ENCODE measurements at places on chromosomes 7 and 10.
A peak's percentile ranks its signal among the peaks of the same experiment; 100 is the strongest.

GRCh38 chr10:11698691-11699549 is 43.3 kb upstream of the ECHDC3 start:
- DNase-seq: no peak

GRCh38 chr7:142854372-142855113 is at the start of gene EPHB6:
TSS of gene EPHB6 (plus strand) at chr7:142855076. CDS start at chr7:142863228, 8,152 bp downstream.
- peak; percentile 47 for DNase-seq

- DNase-seq: no peak
Measured at GRCh38 chr7:157874870-157875229, 538.0 kb downstream of the DNAJB6 start.

GRCh38 chr10:86962981-86963310 is 4.5 kb downstream of the SNCG start:
- DNase-seq: no peak

GRCh38 chr10:131790021-131790420 is 110.8 kb upstream of the PPP2R2D start:
- peak; percentile 26 for DNase-seq

DNA sequence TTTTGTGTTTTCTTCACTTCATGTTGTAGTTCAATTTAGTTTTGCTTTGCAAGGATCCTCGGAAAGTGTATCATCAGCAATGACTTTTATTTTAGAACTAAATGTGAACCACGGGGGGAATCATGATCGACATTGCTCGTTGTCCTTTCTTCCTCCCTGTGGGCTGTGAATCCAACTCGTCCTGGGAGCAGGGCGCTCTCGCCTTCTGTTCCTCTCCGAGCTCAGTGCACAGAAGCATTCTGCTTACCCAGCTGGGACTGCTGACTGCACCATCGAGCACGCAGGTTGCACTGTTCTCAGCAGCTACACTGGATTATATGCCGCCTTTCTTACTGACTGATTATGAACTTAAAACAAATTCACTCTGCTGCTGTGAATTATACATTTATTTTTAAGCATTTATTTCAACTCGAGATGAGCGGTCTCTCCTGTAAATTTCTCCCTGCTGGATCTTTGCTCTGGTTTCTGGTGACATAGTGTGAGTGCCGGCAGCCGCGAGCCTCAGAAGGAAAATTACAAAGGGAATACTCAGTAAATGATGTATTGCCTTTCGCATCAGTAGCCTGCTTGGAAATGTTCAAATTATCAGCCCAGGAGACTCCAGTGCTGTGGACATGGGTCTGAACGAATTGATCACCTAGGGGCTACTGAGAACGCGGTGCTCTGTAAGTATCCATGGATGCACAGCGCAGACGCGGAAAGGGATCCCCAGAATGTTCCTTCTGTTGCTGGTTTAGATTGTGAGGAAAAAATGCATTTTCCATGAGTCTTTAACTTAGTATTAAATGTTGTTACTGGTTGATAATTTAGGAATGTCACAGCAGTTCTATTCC is 92.6 kb downstream of the PTPRE start:
- DNase-seq: no peak

DNA sequence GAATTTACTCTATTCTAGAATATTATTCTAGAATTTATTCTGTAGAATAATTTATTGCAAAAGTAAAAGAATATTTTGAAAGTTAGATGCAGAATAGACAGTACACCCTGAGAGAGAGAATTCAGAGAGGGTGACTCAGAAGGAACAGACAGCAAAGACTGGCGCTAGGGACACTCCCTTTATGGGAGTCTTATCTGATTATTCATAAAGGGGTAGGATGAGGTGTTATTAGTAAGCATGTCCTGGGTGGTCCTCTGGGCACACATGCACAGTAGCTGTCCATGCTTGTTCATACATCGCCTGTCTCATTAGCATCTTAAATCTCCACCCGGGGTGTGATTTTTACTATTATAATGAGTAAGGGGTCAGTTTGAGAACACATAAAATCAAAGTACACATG is 100.1 kb downstream of the XPNPEP1 start:
- DNase-seq: no peak

DNA sequence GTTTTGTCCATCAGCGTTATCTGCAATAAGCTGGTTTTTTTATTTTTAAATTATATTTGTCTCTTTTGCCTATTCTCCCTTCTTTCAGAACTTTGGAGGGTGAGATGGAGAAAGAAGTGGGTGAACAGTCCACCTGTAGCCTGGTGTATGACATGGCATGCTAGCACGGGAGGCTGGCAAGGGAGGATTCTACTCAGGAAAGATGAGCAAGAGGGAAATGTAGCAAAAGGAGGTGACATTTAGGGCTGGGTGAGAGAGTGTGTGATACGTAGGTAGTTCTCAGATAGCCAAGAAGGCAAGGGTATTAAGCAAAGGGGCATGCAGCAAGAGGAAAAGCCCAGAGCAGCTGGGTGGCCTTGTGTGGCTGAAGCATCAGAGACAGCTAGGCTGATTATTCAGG is 612.9 kb upstream of the IGFBP3 start:
- no peak for DNase-seq

GRCh38 chr7:66679633-66680244 is 51.1 kb downstream of the KCTD7 start:
- DNase-seq: no peak

DNA sequence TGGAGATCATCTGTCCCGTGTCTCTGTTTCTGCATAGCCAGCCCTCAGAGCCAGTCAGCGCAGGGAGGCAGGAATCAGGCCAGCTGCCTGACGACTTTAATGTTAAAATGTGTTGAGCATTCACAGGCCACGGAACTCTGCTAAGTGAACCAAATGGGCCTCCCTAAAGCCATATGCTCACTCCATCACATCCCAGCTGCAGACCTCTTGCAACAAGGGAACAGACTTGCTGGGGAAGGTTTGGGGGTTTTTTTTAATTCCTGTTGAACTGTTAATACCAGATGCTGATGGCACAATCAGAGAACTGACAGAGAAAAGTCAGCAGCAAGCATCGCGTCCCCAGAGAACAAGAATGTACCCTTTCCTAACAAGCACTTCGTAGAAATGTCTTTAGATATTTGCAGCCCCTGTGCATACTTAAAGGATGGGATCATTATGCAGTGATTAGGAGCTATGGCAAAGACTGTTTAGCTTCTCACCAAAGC is 900.4 kb upstream of the AUTS2 start:
- no peak for DNase-seq

DNA sequence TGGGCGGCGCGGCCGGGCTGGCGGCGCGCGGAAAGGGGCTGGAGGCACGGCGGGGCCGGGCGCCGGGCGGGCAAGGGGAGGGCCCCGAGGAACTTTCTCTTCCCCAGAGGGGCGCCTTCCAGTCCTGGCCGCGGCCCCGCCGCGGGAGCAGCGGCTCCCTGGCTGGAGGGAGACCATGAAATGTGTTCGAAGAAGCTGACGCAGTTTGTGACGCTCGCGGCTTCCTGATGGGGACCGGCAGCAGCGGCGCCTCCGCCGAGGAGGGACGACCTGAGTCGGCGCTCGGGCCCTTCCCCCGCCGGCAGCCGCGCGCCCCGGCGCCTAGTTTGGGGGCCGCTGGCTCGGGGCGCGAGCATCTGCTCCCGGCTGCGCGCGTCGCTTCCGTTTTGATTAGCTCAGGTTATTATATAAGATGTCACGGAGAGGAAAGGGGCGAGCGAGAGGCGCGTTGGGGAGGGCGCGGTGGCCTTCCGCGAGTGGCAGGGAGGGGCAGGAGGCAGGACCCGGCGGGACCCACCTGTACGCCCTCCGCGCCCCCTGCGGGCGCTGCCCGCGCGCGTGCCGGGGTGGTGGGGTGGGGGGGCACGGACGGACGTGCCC is 57.1 kb upstream of the PCGF5 start:
- DNase-seq: peak; percentile 19

DNA sequence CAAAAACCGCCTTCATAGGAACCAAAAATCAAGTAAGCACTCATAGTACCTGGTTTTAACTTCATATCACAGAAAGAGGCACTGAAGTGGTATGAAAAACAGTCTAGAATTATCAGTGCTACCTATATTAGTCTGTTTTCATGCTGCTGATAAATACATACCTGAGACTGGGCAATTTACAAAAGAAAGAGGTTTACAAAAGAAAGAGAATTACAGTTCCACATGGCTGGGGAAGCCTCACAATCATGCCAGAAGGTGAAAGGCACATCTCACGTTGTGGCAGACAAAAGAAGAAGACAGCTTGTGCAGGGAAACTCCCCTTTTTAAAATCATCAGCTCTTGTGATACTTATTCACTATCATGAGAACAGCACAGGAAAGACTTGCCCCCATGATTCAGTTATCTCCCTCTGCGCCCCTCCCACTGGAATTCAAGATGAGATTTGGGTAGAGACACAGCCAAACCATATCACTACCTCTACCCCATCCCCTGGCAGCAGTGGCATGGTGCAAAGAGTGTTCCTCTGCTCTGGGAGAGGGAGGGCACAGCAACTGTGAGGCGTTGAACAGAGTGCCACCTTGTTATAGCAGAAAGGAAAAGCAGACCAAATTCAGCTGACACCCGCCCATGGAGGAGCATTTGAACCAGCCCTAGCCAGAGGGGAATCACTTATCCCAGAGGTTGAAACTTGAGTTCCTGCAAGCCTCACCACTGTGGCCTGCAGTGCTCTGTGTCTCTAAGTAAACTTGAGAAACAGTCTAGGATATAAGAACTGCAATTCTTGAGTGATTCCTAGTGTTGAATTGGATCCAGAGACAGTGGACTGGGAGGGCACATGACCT is 61.9 kb upstream of the PTPRZ1 start:
- DNase-seq: no peak

GRCh38 chr10:73233883-73234282 is 13.2 kb downstream of the DNAJC9 start:
- DNase-seq: no peak

GRCh38 chr10:75418712-75419111 is 12.7 kb upstream of the LRMDA start:
- DNase-seq: no peak

GRCh38 chr7:78968951-78969350 is 484.5 kb downstream of the MAGI2 start:
- DNase-seq: no peak

DNA sequence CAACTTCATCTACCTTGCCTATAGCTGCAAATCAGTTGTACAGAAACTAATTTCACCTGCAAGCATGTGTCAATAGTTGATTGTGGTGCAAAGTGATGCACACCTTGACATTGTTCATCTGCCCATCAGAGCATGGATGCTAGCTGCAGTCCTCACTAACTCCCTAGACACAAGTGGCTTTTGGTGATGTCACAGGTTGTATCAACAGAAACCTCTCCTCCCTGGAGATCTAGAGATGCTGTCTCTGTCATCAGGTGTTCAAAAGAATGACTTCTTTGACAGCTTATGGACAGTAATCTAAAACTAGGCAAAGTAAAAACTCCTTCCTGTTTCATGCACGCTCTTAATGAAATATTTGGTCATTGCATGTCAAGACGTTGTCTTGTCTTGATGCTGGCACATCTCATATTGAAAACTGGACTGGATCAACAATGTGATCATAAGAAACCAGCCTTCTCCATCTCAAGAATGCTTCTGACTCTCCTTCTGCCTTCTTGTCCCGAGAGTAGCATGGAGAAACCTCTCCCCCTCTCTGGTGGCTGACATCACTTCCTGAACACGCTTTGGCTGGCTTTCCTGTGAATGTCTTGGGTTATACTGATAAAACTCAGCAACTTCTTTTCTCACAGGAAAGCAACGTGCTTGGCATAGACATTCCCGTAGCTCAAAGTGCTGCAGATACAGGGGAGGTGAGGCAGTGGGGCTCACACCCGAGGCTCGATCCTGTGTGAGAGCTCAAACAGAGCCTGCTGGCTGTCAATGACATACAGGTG is 176.2 kb upstream of the CDCA7L start:
- DNase-seq: no peak

- no peak for DNase-seq
Measured at GRCh38 chr7:146129296-146129695, 12.7 kb downstream of the CNTNAP2 start.

DNA sequence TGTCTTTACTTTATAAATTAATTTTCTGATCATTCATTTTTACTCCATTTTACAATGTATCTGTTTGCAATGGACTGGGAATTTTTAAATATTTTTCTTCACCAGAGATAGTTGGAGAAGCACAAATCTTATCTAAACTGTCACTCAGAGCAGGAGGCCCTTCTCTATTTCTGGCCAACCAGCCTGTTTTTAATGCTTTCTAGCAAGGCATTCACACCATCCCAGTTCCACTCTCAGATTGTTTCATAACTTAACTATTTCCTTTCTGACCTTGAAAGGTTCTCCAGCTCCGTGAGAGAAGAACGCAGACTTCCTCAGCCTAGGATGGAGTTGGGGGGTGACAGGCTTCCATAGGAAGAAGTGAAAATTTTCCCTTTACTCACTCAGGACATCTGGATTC is 155.8 kb downstream of the SKIDA1 start:
- DNase-seq: no peak

DNA sequence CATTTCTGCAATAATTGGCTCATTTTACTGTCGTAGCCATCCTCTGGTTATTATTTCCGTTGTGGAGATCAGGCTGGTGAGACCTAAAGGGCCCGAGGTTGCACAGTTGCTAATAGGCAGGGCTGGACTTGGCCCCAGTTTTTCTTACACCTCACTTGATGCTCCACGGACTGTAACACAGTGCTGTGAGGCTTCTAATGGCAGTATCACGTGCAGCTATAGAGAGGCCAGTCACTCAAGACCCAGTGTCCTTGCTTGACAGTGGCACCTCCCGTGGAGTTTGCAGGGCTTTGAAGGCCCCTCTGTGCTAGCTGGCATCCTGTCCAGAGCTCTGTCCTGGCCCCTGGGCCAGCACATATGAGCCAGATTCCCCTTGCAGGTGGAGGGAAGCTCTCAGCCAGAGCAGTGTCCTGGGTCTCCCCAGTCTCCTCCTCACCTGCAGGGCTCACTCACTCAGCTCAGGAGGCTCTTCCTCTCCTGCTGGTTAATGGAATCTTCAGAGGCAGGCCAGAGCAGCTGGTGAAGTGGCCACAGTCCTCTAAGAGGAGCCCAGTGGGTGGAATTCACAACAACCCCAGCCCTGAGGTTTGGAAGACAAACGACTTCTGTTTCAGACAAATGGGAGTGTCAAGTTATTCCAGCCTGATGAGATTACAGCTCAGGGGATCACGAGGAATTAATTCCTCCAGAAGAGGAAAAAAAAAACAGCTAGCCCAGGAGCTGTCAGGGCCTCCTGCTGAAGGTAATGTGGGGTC is 114.2 kb upstream of the FAM180A start:
- DNase-seq: no peak

DNA sequence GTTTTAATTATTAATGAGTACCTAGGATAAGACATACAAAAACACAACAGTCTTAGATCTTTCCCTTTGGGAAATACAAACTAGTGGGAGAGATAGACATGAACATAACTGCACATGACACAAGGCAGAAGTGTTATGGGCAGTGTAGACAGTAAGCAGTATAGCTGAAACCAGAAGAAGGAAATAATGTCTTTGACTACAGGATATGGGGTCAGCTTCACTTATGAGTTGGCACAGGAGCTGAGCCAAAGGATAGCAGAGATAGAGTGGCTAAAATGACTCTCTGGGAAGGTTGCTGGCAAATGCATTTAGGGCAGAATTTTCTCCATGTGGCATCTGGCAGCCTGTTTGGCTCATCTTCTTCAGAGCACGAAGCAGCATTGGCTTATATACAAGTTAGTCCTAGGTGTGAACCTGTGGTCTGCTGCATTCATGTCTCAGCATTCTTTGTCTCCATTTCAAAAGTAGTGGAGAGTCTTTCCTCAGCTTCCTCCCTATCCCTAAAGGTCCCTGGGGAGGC is 60.3 kb upstream of the FEZF1 start:
- no peak for DNase-seq

All from activated CD4-positive, alpha-beta T cell treated with anti-CD3 and anti-CD28 coated beads for 24 hours (primary cell).